NCI-H1694 treated with DMSO at 0.1 percent for 48 hours (cell line): ENCODE measurements at places on chromosomes 1 and 21.
A peak's percentile ranks its signal among the peaks of the same experiment; 100 is the strongest.

DNA sequence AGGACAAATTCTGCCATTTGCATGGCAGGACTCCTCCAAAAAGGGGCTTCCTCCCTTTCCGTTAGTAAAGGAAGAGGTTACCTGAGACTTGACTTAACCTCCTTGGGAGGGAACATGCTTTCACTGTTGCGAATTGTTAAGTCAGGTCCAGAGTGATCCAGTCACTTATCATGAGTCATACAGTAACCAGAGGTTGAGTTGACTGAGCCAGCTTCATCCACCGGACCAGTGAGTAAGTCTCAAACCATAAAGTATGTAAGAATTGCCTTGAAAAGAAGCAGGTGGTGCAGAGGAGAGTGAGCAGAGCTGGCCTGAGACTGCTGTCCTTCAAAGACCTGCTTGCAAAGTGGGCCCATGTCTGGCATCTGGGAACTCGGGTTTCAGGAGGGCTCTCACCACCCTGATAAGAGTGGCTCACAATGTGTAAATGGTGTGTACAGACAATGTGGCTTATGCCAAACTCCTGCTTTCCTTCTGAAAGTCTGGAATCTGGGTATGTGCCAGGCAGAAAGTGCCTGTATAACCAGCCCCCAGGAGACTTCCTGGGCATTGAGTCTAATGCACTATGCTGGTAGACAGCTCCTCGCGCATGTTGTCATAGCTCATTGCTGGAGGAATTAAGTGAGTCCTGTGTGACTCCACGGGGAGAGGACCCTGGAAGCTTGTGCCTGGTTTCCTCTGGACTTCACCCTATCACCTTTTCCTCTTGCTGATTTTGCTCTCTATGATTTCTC, 84.3 kb upstream of the KLHDC7A start:
- DNase-seq, result no peak

DNA sequence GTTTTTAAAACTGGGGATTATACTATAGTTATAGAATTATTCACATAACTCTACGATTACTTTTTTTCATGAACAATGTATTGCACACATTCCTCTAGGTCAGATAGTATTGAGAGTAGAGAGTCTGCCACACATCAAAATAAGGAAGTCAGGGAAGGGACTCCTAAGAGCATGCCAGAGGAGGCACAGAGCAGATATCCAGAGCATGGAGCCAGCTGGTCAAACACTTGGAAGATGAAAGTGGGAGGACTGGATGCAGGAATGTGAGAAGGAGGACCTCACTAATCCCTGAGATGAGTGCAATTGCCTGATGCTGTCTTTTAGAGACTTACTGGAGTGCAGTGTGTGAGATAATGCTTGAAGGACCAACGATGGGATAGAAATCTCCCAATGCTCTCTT, 9.6 kb upstream of the RFX5 start:
- no peak for DNase-seq

DNA sequence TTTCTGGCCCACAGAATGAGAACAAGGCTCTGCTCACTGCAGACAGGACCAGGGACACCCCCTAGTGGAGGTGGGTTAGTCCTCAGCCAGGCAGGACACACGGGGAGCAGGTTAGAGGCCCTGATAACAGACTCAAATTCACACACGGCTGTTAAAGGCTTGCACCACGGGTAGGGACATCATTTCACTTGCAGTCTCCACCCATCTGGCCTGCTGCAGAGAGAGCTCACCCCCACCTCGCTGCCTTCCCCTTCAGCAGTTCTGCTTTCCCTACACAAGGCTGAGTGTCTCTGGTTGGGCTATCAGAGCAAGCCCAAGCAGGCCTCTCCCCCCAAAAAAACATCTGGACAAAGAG, 20.6 kb downstream of the MEF2D start:
- no peak for DNase-seq

GRCh38 chr21:34913811-34914210, 135.3 kb downstream of the RUNX1 start:
- no peak for DNase-seq

DNA sequence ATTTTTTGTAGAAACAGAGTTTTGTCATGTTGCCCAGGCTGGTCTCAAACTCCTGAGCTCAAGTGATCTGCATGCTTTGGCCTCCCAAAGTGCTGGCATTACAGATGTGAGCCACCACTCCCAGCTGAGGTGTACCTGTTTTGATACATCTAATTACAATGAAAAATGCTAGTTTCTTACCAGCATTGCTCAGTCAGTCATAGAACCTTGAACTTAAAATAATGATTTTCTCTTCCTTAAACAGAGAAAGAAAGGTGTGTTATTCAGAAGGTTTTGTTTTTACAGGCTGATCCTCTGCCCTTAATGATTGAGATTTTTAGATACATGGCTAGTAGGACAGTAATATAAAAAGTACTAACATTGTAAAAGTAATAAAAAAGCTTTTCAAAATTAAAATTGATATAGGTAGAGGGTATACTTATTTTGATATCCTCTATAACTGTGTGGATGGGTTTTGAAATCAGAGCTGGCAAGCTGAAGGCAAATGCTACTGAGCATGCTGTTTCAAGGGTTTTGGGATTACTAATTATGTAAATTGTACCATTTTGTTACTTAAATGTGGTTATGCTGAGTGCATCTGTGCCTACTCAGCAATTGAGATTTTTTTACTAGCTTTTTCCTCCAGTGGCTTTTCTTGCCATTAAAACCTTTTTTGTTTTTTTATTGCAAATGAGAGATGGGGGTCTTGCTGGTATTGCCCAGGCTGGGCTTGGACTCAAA, 16.1 kb downstream of the PRRC2C start:
- no peak for DNase-seq

DNA sequence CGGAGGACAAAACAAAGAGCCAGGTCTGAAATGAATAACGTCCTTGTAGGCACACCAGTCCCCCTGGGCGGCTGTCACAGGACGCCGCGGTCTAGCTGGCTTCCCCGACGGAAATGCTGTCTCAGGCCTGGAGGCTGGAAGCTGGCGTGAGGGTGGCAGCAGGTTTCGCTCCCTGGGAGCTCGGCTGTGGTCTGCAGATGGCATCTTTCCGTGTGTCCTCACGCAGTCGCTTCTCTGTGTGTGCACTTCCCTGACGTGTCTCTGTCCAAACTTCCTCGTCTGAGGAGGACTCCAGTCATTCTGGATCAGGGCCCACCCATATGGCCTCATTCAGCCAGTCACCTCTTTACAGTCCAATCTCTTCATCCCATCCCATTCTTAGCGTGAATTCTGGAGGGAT, 14.2 kb downstream of the TNFRSF14 start:
- no peak for DNase-seq

- no peak for DNase-seq
Measured at GRCh38 chr21:29583424-29583924, 284.8 kb downstream of the BACH1 start.

DNA sequence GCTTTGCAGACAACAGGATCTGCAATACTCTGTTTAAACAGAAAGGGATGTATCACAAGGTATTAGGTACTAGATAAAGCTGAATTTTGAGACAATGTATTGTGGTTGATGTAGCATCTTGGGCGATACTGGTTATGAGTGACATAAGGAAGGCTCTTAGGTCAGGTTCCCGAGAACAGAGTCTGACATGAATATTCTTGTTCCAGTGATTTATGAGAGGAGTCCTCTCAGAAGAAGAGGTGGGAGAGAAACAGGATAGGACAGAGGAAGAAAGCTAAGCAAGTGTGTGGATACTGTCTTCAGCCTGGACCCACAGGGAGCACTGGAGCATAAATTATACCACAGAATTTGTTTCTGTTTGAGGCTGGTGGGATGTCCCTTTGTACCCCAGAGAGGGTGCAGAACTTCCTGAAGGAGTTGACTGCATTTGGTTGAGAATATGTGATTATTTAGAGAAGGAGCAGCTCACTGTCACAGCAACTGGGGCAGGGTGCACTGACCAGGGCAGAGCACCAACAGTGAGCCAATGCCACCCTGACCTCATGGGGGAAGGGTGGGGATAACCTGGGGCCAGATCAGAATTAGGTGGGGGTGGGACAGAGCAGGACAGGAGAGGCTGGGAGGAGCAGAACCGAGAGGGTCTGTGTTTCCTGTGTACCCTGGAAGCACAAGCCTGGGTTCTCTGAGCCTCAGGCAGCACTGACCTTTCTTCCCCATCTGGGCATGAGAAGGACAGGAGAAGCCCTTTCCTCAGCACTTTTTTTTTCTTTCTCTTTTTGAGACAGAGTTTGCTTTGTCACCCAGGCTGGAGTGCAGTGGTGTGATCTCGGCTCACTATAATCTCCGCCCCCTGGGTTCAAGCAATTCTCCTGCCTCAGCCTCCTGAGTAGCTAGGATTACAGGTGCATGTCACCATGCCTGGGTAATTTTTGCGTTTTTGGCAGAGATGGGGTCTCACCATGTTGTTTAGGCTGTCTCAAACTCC, 36.3 kb upstream of the SLC6A9 start:
- no peak for DNase-seq

DNA sequence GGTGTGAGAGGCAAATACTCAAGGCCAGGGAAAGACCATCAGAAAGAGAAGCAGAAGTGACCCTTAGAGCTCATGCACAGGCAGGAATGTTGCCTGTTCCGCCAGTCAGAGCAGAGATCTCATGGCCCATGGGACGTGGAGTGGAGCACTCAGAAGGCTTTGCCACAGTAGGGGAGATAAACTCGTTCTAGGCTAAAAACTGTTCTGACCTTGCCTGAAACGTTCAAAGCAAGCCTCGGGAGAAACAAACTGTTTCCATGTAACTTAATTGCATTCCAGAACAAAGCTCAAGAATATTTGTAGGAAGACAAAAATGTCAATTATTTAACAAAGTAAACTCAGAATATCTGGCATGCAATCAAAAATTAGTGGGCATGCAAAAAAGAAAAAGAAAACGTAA, 20.7 kb upstream of the SLC19A1 start:
- DNase-seq, result no peak

DNA sequence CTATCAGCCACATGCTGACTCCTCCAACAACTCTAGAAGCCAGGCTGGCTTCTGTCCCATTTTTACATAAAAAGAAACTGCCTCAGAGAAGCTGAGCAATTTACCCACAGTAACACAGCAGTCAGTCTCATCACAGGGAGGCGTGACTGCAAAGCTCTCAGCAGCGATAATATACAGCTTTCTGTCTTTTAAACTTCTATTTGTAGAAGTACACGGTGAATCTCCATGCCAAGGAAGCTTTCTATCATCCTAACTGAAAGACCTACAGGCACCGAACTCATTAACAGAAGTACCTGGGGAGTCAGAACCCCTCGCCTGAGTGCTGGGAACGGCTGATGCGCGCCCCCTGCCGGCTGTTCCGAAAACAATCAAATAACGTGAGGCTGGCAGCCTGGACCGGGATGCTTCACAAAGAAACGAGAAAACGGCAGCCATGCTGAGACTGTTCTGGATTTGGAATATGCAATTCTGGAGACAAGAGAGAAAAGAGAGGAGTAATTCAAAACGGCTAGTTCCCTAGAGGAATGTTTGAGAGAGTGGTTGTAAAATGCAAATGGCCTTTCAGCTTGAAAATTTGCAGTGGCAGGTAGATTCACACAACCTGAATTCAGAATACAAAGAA, 43.5 kb upstream of the RAB4A start:
- DNase-seq, result peak; percentile 93

- peak; percentile 8 for DNase-seq
Measured at GRCh38 chr1:234691567-234691966, 81.6 kb upstream of the IRF2BP2 start.

DNA sequence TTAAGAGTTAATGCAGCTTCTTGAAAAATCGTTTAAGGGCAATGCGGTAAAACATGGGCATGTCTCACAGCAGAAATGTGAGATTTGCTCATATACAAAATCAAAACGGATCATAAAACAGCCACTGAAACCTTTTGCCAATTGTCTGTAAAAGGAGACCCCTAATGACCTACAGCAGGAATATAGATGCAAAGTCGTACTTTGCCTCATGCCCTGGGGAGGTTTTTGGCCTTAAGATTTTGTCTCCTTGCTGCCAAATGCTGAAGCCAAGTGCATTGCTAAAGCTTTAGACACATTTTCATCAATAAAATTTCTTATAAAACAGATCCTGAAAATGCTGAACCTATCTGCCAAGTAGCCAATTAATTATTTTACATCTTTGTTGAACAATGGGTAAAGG, 226.9 kb downstream of the TGFB2 start:
- no peak for DNase-seq

DNA sequence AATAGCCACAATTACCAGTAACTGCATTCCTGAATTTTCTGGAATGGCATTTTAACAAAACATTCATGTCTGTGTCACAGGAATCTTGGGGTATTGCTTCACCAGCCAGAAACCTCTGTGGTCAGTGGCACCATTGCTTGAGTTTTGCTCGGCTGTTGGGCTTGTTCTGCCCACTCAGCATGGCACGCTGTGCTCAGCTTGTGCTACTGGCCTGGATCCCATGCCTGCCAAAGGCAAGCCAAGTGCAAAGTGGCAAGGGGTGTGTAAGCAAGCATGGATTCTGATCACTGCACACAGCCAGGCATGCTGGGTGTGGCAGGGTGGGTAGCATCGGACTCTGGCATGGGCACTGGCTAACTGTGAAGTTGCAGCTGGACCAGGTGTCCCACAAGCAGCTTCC, 1150.9 kb downstream of the MRPL39 start:
- no peak for DNase-seq

GRCh38 chr1:85461216-85461918, 3.6 kb downstream of the DDAH1 start:
- DNase-seq, result no peak

DNA sequence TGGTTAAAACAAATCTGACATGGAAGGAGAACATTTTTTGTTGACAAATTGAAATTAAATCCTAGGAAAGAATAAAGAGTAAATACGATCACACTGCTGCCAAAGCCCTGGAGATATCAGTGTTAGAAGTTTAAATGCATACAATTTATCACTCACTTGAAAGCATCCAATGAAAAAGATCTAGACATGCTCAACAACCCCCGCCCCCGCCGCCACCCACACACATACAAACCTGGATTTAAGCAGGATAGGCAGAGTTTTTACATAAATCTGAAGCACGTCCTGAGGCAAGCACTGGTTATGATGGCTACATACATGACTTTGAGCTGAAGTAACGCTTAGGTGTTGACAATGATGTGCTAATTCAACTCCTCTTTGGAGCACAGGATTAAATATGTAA, 58.5 kb downstream of the LYST start:
- DNase-seq, result no peak

- DNase-seq, result no peak
Measured at GRCh38 chr1:192787914-192788585, 20.8 kb upstream of the RGS2 start.

- no peak for DNase-seq
Measured at GRCh38 chr1:36763771-36764170, 270.5 kb downstream of the GRIK3 start.

DNA sequence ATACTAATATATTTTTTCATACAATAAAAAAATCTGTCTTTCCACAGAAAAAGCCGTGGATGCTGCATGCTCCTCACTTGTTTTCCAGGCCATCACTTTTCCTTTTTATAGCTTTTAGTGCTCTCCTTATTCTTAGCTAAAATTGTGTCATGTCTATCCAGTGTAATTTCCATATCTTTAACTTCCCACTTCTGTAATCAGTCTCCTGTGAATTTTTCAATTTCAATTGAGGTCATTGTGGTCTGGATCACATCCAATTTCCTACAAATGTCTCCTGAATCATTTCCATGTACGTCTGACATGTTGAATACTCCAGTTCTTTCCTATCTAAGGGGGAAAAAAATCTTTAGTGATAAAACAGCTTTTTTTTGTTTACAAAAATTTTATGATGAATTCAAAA, 838.2 kb upstream of the B3GALT2 start:
- DNase-seq, result no peak
